ENCODE measurements at places on chromosomes 11 and 22.

- no peak for DNase-seq
Measured at GRCh38 chr11:6834021-6834420, 11.5 kb upstream of the OR10A5 start.

DNA sequence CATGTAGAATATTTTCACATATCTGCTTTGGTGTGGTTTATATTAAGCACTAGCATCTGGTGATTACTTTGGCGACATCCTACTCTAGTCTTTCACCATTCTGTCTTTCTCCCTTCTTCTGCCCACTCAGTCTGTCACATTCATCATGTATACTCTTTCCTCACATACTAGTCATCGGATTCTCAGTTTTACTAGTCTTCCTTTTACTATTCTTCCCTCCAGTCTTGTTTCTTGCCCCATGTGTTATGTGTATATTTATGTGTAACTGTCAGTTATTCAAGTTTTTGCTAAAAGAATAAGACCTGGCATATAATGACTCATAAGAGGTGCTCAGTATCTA is 4.6 kb upstream of the DIXDC1 start:
- no peak for DNase-seq

DNA sequence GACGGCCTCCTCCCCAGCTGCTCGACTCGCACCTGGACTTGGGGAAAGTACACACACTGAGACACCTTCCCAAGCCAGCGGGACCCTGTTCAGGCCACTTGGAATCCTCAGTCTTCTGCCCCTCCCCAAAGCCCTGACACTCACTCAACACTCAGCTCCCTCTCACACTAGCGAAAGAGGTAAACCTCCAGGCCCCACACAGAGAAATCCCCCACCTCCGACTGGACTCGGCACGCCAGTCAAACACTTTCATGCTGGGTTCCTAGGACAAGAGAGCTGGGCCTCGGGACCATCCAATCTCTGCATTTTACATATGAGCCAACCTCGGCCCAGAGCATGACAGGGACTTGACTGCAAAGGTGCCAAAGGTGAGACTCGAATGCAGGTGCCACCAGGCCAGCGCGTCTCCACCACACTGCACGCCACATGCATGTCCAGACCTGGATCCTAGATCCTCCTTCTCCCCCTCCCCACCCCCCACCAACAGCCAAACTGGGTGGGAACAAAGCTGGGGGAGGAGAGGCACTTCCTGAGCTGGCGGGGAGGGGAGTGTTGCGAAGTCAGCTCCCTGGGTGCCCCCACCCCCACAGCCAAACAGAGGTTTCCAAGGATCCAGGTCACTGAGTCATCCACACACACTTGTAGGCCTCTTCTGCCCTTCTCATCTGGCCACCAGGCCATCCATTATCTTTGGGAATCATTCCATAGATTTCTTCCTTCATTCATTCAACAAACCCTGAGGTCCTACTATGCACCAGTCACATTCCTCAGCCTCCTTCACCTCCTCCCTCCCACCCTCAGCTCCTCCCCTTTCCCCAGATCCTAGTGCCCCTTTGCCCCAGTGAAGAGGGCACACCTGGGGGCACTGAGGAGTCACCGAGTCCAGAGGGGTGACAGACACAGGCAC is 10.7 kb upstream of the CD5 start:
- DNase-seq: peak; percentile 44

DNA sequence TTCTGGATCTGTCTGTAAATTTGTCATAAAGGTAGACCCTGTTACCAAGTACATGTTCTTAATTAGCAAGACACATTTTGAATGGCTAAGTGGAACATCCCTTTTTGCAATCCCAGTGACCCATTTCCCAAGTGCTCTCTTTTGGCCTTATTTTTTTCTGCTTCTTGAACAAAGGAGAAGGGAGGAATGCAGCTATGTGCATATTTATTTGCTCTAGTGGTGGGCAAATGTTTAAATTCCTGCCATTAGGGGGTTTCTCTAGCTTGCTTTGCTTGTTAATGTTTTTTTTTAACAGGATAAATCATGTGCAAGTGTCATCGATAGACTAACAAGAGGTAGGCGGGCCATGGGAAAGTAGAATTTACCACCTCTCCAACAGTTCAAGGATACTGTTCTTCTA is 135.7 kb downstream of the COMMD9 start:
- no peak for DNase-seq

DNA sequence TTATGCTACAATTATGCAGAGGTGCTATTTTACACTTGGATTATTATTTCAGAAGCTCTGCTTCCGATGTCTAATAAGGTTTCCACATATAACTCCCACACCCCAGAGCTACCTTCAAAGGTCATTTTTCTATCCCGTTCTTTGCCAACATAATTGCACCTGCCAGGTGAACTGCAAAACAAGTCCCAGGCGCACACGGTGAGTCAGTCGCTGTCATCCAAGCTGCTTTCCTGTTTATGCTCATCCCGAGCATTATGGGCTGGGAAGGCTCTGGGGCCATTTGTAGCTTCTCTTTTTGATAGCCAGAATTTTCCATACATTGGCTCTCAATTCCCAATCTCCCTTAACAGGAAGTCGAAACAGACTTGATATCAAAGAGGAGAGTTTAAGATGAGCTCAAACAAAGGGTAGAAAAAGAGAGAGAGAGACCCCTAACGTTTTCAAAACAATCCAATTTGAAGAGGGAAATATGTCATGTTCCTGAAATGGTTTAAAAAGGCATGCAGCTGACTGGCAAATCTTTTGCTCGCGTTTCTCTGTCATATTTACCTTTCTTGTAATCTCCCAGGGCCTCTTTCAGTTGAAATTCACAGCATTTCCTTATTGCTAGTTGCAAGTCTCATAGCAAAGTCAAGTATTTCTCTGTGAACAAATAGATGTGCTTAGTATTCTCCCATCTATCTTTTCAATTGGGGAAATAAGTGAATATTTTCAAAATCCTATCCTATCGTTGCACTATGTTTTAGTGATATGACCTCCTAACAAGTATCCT is 815.9 kb downstream of the KCNA4 start:
- no peak for DNase-seq
